Stimulated activated CD4-positive, alpha-beta T cell treated with anti-CD3 and anti-CD28 coated beads, Interleukin-2, amount 100 ng/mL, for 24 hours (primary cell): ENCODE measurements at places on chromosomes 7 and 10.

- no peak for DNase-seq
Measured at GRCh38 chr7:135799881-135800280, 51.3 kb upstream of the FAM180A start.

GRCh38 chr7:157007470-157008066 is 2.9 kb downstream of the MNX1 start:
- no peak for DNase-seq

DNA sequence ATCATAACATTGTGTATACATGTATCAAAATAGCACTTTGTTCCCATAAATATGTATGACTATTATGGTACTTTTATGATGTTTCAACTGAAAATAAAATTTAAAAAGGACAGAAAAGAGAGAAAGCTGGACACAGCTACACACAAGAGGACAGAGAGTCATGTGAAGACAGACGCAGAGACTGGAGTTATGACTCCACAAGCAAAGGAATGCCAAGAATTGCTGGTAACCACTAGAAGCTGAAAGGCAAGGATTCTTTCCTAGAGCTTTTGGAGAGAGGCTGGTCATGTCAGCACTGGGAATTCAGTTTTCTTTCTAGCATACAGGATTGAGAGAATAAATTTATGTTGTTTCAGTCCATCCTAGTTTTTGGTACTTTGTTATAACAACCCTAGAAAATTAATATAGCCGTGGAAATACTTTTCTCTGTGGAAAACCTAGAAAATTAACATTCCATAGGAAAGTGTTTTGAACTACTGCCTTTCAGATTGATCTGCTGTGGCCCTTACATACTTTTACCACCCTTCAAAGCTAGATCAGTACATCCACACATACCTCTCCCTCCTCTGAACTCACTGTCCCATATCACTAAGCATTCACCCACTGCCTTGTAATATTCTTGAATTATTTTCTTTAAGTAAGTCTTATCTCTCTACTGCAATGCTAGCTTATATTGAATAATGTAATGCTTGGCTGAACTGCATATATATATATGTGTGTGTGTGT is 575.3 kb downstream of the IPMK start:
- DNase-seq: no peak

DNA sequence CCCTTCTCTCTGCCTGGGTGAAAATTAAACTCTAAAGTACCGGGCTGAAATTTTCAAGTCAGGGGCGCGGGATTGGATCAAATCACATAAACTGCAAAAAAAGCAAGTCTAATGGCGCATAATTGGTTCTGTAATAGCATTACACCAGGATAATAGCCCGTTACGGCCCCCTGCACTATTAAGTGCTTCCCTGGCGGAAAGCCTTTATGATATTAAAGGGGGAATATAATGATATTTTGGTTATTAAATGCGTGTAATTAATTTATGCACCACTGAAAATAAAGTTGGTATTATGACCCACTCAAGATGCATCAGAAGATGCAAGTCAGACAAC is 744 bp upstream of the DRGX start:
- DNase-seq: no peak

DNA sequence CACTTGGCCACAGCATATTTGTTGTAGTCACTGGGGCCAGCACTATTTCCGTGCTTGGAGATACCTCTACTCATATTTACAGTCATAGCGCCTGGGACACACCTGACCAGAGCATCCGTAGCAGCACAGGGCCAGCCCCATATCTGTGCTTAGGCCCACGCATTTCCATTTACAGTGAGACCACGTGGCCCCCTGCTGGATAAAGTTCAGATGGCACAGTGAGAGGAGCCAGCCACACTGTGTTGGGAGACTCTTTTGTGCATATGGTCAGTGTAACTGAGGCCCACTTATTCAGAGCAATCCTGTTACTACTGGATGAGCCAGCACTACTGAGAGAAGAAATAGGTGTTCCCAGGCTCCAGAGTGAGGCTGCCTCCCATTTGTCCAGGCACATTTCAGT is 455.3 kb downstream of the REEP3 start:
- DNase-seq: peak; percentile 37

DNA sequence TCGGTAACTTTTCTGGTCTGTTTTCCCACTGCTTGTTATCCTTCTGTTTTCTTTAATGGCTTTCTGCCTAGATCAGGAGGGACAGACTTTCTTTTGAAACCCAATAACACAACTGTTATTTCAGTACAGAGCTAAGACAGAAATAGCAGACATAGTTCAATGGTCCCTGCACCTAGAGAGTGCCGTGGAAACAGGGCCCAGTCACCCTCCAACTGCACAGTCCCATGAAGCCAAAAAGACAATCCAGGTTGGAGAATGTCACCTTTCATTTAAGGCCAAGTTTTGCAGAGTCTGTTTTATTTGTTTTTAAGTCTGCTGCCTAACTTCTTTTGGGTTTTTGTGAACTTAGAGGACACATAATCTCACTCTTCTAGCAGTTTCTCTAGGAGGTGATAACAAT is 2.5 kb downstream of the AIMP2 start:
- no peak for DNase-seq

- DNase-seq: no peak
Measured at GRCh38 chr10:129709101-129709500, 242.1 kb downstream of the MGMT start.

- DNase-seq: no peak
Measured at GRCh38 chr10:105793071-105793470, 1152.0 kb downstream of the SORCS3 start.

GRCh38 chr10:126052171-126052570 is 155.8 kb downstream of the FANK1 start:
- DNase-seq: no peak

- no peak for DNase-seq
Measured at GRCh38 chr10:51524041-51524440, 175.4 kb downstream of the CSTF2T start.

GRCh38 chr7:101134399-101134980 is 7.6 kb downstream of the SERPINE1 start:
- DNase-seq: no peak

GRCh38 chr7:2921653-2922347 is 77.7 kb upstream of the GNA12 start:
- DNase-seq: no peak

GRCh38 chr7:35420656-35421055 is 166.8 kb upstream of the TBX20 start:
- no peak for DNase-seq

DNA sequence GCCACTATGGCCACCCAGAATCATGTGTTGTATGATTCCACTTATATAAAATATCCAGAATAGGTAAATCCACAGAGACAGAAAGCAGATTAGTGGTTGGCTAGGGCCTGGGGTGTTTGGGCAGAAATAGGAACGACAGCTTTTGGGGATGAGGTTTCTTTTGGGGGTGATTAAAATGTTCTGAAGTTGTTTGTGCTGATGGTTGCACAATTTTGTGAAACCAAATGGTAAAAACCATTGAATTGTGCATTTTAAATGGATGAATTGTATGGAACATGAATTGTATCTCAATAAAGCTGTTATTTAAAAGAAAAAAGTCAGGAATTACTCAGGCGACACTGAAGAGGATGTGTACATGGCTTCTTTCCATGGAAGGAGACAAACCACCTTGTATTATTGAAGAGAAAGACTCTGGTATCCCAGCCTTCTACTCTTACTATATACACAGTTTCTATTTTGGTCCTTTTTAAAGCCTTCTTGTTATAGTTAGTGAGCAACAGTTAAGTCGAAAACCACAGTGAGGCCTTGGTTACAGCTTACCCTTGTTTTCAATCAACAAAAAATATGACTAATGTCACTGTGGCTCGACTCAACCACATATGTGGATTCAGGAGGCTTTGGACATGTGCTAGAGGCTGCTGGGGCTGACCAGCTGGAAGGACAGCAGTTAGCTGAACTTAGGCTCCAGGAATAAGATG is 57.1 kb upstream of the KMT2E start:
- no peak for DNase-seq

- DNase-seq: no peak
Measured at GRCh38 chr7:105857009-105857952, 19.1 kb downstream of the ATXN7L1 start.

DNA sequence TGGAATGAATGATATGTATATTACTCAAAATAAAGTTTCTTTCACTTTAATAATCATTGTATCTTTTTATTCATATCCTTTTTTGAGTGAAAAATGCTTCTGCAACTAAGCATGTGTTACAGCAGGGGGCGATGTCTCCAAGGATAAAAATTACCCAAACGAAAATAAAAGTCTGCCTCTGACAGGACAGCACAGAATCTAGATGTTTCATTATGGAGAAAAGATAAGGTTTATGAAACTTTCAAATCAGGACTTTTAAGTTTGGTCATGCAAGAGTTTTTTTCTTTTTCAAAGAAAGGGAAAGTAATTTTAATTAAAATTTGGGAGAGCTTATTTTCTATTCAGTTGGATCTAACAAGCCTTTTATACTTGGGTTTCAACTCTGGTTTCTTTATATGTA is 48.4 kb downstream of the TES start:
- DNase-seq: peak; percentile 36

DNA sequence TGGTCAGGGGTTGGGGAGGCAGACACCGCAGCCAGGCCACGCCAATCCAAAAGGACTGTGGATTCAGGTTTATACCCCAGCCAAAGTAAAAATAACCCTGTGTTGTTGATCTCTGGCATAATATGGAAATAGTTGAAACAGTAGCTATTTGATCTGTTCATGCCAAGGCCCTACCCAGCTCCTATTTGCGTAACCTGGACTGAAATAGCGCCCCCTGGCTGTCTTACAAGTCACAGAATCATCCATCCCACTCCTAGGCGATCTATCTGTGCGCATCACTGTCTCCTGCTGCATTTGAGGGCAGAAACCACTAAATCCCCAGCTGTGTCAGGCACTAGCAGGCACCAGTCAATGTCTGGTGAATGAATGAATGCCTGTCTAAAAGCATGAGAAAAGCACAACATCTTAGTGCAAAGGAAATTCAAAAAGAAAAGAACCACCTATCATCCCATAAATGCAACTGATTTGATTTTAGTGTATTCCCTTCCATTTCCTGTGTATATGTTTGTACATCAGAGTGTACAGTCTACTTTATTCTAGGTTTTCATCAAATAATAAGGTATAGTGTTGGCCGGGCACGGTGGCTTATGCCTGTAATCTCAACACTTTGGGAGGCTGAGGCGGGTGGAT is 160.0 kb downstream of the SLIT1 start:
- peak; percentile 57 for DNase-seq

- DNase-seq: no peak
Measured at GRCh38 chr7:102061981-102062390, 224.7 kb upstream of the SH2B2 start.

GRCh38 chr10:46232084-46232483 is 54.7 kb upstream of the ANTXRL start:
- DNase-seq: no peak

DNA sequence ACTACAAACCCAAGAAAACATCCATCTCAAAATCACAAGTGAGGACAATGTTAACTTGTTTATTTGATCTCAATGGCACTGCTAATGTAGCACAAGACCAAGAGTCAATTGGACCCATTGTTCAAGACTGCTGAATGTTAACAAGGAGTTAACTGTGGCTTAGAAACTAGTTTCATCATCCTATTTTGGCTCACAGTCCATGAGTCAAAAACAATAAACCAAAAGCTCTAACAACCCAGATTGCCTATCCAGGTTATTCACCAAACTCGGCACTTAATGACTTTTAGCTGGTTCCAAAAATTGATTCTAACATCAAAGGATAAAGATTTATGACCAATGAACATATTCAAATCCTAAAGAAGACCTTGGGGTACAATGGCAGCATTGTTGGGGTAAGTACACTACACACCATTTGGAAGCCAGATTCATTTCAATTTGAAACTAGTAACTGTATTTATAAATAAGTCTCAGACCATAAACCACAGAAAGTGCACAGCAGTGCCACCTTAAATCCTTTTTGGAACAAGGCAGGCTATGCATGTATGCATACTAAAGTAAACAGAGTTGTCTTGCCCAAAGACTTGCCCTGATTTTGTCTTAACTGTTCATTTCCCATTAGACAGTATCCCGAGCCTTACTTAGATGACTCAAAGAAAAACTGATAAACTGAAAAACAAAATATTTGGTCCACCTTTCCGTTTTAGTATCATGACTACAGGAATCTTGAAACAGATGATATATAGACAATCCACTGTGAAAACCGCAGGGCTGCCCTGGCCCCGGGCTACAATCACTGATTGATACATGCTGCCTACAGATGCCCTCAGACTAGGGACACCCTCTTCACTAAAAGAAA is 84.5 kb downstream of the SRPK2 start:
- no peak for DNase-seq

- DNase-seq: no peak
Measured at GRCh38 chr10:79135790-79136189, 67.0 kb downstream of the ZMIZ1 start.

DNA sequence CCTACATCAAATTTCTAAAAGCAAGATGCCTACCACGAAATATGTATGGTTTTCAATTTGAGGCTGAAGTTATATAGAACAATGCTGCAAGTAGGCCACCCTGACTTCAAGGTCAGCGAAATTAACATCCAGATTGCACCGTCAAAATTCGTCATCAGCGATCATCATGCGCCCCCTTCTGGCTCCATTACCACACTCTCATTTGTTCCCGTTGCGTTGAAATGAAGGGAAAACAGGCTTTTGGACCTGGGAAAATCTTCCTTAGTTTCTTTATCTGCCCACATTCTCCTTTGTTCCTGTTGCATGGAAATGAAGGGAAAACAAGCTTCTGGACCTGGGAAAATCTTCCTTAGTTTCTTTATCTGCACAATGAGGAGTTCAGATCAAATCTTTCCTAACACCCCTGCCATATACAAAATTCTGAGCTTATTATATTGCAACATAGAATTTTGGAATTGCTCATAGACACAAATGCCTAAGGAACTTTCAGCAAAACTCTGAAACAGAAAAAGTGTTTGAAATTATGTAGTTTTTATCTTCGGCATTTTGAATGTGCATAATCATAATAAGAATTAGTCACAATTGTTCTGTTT is 98.2 kb upstream of the PRKCQ start:
- peak; percentile 67 for DNase-seq

- no peak for DNase-seq
Measured at GRCh38 chr10:86018735-86019058, 347.9 kb downstream of the GRID1 start.

DNA sequence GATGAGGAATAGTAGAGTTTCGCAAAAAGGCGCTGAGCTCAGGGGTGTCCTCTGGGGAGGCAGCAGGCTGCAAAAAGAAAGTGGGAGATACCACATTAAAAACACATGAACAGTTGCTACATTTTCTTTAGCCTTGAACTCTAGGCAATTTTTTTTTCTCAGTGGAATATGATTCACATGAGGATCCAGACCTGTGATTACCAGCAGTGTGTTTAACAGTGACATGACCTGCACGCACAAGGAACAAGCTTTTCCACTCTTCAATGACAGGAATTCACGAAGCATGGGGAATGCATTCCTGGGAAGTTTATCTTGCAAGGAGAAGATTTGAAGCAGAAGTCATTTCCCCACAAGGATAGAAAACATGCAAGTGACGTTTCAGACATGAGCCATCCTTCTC is 161.6 kb downstream of the ITGA8 start:
- no peak for DNase-seq
